ENCODE measurements at places on chromosomes 6 and 20. TPM values are rescaled to one million over a fixed set of nuclear protein-coding genes. Genes with fewer than 3 reads are reported as not detected.

- no peak for DNase-seq
- peaks cover 11% of the 10 kb centered on the region for H3K36me3 ChIP-seq
- no peak overlapping the region for H3K4me3 ChIP-seq
- peaks cover 30% of the 10 kb centered on the region for H3K4me1 ChIP-seq
- no peak overlapping the region for H3K27ac ChIP-seq
These were observed 21.4 kb downstream of the HBS1L start for GRCh38 chr6:135033238-135033637.

DNA sequence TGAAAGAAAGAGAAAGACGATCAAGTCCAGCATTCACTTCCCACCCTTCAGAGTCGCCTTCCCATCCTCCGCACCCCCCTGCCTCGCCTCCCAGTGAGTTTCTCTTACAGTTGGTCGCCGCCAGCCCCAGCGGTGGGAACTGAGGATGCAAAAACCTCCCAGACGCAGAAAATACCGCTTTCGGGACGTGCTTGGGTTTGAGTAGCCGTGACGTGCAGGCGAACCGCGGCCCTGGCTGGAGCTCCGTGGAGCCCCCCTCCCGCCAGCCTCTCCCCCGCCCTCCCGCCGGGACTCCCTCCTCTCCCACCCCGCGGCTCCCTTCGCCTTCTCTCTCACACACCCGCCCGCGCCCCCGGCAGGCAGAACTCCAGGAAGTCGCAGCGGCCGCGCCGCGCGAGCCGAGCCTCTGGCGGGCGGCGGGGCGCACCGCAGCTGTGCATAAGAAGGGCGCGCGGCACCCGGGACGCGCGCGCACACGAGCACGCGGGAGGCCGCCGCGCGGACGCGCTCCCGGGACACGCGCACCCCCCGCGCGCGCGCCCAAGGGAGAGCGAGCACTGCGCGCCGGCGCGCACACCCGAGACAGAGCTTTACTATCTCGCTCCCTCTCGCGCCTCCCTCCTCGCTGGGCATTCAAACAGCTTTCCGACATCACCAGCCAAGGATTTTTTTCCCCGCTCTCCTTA is at the start of gene ADGRB3:
ADGRB3 (plus strand) TSS at position 557 of the 686 bp plus-strand sequence. CDS start 3,394 bp downstream, outside the sequence.
- H3K4me3 ChIP-seq: peak within 1 kb of the TSS; percentile 33
- H3K36me3 ChIP-seq: no peaks in the 10 kb centered on the region
- peak; percentile 54 for DNase-seq

DNA sequence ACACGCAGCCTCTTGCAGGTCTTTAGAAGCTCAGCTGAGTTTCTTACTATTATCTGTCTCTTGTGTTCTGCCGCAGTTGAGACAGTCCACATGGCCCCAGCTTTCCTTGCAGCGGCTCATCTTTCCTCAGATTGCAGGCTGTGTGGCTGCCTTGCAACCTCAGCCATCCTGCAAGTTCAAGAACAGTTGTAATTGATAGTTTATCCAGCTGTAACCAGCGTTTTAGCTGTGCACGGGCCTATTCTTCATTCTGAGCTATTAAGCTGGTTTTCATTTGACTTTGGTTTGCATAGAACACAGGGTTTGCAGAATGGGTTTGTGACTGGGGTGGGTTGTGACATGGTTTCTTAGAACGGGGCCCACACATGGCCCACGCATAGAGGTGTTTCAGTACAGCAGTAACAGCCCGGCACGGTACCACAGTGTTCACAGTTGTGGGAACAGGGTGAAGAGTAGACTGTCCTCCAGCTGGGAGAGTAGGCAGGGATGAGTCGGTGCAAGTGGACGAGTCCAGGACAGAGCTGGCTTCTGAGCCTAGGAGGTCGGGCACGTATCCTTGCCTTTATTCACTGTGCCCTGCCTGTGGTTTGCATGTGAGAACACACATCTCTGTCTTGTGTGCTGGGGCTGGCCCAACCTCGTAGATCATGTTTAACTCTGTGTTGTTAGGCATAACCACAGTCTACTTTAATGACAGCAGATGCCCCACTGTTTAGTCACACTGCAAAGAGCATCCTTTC is 89.2 kb downstream of the RPP40 start:
- no peaks in the 10 kb centered on the region for H3K27me3 ChIP-seq
- H3K4me3 ChIP-seq: no peak overlapping the region
- H3K27ac ChIP-seq: no peak overlapping the region
- no peak for DNase-seq
- peaks cover 18% of the 10 kb centered on the region for H3K4me1 ChIP-seq
- peaks cover 9% of the 10 kb centered on the region for H3K36me3 ChIP-seq

Gene COL21A1
- total RNA-seq: not detected

Gene SPATA25
- 1.9 TPM for total RNA-seq

Gene GPX5
- not detected for total RNA-seq
